ENCODE measurements at places on chromosomes 1 and 21.
A peak's percentile ranks its signal among the peaks of the same experiment; 100 is the strongest.

GRCh38 chr1:241551759-241552638, 19.8 kb downstream of the KMO start:
- DNase-seq: no peak

DNA sequence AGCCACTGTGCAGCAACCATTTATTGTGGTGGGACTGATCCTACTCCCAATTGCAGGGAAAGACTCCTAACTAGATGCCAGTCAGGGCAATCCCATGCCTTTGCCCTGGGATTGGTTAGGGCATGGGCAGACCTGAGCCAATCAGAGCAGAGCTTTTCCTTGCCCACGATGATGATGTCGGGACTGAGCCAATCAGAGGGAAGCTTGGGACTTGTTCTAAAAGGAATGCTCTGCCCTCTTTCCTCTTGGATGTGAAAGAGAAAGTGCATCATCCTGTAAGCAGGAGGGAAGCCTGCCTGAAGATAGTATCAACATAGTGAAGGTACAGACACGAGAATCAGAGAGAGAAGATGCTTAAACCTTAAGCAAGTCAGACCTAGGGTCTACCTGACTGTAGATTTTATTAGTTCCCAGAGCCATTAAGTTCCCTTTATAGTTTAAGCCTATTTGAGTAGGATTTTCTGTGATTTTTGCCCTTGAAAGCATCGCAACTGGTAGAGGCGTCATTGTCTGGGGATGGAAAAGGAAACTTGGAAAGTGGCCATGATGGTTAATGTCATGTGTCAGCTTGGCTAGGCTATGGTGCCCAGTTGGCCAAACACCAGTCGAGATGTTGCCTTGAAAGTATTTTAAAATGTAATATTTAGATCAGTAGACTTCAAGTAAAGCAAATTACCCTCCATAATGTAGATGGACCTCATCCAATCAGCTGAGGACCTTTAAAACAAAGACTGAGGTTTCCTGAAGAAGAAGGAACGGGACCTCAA, 19.9 kb downstream of the IRF2BP2 start:
- DNase-seq: no peak

GRCh38 chr1:27662707-27663393, 9.1 kb downstream of the IFI6 start:
- DNase-seq: peak; percentile 48

DNA sequence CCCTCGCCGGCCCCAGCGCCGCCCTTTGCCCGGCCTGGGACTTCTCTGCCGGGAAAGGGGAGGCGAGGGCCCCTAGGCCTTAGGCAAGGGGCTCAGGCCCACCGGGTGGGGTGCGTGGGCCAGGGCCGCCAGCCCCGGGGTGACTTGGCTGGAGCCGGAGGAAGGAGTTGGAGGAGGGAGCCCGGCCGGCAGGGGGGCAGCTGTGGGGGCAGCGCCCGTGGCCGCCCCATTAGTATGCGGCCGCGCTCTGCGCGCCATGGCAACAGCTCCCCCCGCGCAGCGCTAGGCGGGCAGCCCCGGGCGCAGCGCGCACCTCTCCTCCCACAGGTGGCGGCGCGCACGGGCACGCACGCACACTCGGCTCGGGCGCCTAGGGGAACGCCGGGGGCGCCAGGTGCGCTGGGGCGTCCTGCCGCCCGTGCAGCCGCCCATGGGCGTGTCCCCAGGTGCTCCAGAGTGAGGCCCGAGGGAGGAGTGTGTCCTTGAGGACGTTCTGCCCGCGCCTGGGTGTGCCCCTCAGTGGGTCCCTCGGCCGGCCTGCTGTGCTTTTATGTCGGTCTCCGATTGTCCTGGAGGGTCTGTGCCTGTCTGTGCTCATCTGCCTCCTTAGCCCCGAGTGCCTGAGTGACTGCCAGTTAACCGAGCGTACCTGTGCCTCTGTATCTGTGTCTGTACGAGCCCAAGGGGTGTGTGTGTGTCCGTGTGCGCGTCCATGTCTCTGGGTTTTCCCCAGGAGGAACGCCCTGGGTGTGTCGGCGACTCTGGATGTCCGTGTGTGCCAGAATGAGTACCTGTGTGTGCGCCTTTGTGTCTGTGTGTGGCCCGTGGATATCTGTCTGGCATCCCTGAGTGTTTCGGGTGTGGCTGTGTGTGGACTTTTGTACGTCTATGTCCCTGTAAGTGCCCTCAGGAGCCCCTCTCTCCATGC, 38.2 kb upstream of the WASF2 start:
- DNase-seq: peak; percentile 94

- no peak for DNase-seq
Observed at GRCh38 chr1:212814537-212815334, 23.0 kb downstream of the TATDN3 start.
